ENCODE measurements at places on chromosomes 5 and 9.

DNA sequence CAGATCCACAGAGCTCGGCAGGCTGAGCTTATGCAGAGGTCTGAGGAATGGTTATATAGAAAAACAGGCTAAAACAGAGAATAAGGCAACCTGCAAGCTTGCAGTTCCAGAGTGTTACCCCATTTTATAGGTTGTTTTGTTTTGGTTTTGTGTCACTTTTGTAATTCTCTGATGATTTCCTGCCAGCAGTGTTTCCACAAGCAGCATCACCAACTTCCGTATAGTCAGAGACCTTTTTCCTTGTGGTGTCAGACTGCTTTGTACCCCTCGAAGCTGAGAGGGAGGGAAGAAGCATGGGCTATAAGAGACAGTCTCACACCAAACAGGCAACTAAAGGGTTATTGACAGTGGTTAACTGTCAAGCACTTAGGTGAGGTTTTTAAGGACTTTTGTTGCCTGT lies 61.8 kb downstream of the TLE4 start:
- no peak for DNase-seq

DNA sequence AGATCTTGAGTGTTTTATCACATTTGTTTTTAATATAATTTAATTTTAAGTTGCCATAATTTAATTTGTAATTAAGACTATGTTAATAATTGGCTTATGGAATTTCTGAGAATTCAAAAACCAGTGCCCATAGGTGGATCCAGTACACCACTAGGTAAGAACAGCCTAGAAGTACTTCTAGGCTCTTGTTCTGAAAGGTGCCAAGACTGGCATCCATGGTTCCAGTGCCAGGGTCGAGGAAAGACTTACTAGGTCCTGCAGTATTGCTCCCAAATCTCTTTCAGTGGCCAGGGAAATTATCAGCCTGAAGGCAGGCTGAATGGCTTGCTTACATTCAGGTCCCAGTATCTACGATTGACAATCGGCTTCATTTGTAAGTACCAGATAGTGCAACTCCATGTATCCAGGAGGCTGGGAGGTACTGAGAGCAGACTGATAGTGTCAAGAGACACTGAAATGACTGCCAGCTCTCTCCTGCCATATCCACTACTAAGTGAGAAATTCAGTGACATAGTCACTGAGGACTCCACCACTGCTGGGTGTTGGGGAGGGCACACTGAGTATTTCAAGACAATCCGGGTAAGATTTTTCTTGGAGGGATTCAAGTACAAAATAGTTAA lies 159.2 kb upstream of the CCDC152 start:
- DNase-seq: no peak

GRCh38 chr5:119614838-119615237 lies 14.5 kb upstream of the FAM170A start:
- no peak for DNase-seq

- no peak for DNase-seq
Measured at GRCh38 chr5:76556511-76557221, 66.5 kb downstream of the F2RL2 start.

GRCh38 chr5:10867389-10868303 lies 106.6 kb upstream of the DAP start:
- no peak for DNase-seq

- DNase-seq: no peak
Measured at GRCh38 chr5:2742921-2743679, 8.4 kb downstream of the IRX2 start.

DNA sequence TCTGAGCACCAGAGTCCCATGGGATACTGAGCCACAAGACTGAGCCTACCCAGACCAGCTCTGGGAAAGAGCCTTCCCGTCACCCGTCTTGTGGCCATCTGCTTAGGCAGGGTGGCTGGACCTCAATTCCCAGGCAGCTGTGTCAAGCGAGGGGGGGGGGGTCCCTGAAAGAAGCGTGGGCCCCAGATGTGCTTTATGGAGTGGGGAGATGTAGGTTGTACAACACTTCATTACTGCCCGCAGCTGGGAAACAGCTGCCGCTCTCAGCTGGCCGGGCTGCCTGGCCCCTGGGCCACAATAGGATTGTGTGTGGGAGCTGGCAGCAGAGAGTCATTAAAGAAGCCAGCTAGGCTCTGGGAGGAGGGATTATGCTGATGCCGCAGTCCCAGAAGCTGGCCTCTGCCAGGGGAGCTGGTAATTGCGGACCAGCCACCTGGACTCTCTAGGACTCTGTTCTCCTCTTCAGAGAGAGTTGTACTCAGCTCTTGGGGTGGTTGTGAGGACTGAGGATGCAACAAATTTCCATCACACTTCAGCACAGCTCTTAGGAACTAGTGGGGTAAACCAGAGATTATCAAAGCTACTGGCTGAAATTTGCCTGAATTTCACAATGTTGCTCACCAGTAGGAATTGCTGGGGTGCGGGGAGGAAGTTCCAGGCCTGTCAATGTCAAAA lies 145.4 kb downstream of the GADD45G start:
- DNase-seq: no peak

Measured in stimulated activated CD8-positive, alpha-beta memory T cell treated with anti-CD3 and anti-CD28 coated beads, Interleukin-7, amount 100 ng/mL, for 48 hours (primary cell).